ENCODE measurements at places on chromosomes 5 and 9.

DNA sequence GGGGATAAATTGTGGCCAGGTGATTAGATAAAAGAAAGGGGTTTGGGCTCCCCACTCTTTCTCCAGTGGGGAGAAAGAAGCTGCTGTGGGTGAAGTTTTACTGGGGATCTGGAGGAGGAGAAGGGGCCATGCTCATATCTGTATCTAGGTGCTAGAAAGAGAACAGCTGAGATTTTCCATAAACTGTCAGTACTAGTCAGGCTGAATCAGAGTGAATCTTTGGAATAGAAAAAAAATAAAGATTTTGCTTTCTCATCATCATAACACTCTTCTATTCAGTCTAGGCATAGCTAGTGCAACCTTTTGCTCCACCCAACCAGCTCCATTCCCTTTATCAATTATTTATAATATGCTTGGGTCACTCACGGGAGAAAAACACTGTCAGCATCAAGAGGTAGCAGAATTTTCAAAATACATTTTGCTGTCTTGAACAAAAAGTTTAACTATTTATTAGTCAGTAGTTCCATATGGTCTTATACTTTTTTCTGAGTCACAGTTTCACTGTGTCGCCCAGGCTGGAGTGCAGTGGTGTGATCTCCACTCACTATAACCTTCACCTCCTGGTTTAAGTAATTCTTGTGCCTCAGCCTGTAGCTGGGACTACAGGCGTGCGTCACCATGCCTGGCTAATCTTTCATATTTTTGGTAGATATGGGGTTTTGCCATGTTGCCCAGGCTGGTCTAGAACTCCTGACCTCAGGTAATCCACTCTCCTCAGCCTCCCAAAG is 21.3 kb upstream of the ERMP1 start:
- no peak for DNase-seq

- no peak for DNase-seq
These were observed 107.7 kb downstream of the MTRR start for GRCh38 chr5:7976411-7977190.

GRCh38 chr5:153365547-153365946 is 124.9 kb upstream of the GRIA1 start:
- no peak for DNase-seq

DNA sequence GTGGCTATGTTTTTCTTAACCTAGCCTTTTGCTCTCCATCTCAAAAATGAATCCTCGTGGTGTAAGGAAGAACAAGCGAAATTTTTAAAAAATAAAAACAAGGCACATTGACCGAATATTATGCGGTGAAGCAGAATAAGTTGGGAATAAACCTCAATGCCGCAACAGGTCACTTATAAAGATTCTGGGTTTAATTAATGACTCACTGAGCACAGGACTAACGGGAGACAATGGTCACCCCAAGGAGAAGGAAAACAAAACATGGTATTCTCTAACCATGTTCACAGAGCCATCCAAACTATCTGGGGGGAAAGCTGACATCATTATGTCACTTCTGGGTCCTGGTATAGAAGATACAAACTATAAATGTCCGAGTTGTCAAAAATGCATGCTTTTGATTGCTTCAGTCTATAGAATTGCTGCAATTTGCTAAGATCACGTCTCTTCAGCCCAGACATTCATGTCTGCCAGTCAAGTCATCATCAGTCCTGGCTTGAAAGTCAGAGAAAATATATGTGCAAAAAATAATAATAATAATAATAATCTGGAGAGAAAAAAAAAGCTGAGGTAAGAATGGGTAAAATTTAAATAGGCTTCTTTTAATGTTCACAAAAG is 280.6 kb downstream of the NR2F1-AS1 start:
- DNase-seq = no peak

DNA sequence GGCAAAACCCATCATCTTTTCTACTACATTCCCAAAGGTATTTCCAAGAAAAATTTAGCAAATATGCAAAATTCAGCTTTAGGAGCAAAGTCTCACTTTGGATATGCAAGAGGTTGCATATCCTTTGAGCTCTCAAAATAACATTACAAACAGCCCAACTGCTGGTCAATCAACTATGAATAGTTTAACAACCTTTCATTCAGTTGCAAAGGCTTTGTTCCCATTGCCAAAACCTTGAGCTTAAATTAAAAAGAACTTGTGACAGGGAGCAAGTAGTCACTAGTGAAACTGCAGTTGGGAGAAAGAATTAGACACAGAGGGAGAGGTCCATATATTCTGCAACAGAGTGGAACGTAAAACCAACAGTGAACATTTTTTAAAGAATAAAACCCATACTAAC is 8.8 kb downstream of the ZNF608 start:
- DNase-seq = no peak

DNA sequence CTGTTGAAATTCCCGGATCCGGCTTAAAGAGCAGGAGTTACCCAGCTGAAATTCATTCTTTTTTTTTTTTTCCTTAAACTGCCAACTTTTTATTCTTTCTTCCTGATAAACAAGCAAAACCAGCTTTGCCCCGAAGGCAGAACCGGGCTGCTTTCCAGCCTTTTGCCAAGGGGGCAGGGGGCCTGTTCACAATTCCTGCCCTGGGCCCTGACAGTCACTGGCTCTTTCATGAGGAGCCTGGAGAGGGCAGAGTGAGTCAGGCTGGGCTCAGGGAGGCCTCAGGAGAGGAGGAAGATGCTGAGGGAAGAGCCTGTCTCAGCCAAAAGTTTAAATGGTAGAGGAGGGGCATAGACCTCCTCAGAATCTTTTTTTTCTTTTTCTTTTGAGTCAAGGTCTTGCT is 4.8 kb downstream of the GLIPR2 start:
- no peak for DNase-seq

DNA sequence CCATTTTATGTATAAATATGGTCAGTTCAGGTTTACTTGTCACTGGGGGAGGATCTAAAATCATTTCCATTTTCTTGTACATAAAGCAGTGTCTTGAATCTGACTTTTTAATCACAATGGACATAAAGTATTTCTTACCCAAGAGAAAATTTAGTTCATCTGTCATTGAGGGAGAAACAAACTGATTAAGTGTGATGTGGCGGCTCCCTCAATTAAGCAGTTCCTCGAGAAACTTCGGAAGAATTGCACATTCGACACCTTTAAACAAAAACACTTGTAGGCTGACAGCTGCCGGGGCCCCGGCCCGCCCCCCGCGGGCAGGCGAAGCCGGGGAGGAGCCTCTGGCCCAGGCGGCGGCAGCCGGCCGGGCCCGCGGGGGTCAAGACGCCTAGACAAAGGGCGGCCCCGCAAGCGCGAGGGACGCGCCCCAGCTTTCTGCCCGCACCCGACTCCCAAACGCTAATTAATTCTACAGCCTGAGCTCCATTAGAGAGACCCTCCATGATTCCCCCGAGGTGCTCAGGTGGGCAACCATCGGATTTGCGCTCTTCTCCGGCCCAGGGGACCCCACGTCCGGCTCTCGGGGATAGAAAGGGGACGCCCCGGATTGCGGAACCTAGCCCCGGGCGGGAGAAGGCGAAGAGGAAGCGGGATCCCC is 750 bp downstream of the TRIM36 start:
- DNase-seq = peak; percentile 42

DNA sequence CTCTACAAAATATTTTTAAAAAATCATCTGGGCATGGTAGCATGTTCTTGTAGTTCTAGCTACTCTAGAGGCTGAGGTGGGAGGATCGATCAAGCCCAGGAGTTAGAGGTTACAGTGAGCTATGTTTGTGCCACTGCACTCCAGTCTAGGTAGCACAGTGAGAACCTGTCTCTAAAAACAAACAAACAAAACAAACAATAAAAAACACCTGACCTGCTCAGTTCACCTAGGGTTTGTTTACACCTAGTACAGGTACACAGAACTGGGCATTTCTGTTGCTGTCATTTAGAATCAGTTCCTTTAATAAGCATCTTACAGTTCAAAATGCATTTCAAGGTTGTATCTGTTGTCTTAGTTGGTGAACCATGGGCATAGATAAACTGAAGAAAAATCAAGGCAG is 95.3 kb downstream of the MEGF10 start:
- no peak for DNase-seq

DNA sequence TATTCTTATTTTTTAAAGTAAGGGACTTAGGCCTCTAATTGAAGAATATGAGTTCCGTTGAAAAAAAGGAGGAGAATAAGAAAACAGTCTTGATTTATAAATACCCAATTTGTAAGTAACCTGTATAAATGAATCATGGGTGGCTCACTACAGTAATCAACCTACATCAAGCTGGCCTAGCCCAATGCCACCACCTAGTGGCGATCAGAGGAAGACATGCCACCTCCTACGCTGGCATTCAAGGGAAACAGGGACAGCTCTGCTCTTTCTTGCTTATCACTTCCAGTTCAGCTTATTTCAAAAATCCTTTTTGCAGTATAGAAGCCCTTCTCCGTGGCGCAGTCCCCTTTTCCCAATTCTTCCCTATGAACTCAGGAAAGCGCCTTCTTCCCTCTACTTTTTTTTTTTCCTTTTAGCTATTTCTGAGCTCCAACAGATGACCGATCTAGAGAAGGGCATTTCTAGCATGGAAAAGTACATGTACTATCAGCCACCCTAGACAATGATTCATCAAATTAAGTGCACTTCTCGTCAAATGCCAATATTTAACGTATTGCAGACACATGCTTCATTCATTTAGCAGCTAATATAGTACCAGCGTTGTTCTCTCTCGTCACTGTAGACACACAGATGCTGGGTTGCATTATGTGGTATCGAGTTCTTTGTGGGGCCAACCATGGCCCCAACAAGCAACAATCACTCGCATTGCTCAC is 28.3 kb downstream of the PTPN3 start:
- peak; percentile 55 for DNase-seq

DNA sequence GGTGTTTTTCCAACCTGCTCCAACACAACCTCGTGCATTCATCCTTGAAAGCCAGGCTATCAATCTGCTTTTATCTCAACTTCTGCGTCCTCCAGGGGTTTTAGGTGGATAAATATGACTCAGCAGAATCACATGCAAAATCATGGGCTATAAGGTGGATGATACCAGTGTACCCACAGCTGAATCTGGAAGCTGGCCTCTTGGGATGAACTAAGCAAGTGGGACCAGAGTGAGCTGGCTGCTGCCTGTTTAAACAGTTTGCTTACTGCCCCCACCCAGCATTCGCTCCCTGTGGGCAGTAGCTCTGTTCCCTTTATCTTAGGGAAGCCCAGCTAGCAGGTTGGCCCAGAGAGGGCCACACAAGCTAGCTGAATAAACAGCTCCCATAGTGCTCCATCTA is 194.0 kb downstream of the CRB2 start:
- DNase-seq = no peak

DNA sequence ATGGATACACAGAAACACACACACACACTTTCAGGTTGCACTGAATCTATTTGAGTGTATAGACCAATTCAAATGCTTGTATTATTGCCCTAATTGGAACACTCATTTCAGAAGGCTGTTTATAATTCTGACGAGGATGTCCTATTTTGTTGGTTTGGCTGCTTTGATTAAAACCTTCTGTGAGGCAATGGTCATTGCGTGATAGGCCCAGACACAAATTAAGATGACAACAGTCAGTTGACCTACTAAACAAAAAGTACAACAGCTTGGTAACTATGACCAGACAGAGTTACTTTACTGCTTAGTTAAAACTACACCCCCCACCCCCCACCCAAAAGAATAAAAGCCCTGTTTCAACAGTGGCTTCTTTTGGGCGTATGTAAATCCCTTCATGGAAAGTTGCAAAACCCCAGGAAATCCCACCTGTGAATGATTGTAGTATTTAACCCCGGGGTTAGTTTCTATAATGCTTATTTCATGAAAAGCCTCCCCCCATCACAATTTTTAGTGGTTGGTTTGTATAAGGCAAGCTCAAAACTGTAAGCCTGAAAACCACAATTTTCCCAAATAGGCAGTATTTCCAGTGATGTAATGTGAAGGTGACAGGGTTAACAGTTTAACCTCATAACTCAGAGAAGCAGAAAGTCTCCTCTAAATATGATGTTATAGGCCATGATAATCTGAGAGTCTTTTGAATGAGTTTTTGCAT is 340.8 kb downstream of the FGF10 start:
- DNase-seq = no peak

- DNase-seq = no peak
These were observed 80.4 kb downstream of the LHFPL2 start for GRCh38 chr5:78568212-78568611.

GRCh38 chr9:98565152-98566135 is 143.3 kb downstream of the GABBR2 start:
- DNase-seq = no peak

- DNase-seq = no peak
These were observed 197.0 kb upstream of the SEMA6A start for GRCh38 chr5:116771466-116772151.

GRCh38 chr9:23850690-23851629 is 24.9 kb upstream of the ELAVL2 start:
- peak; percentile 75 for DNase-seq

GRCh38 chr5:53478411-53479044 is 1.9 kb upstream of the FST start:
- peak; percentile 25 for DNase-seq

DNA sequence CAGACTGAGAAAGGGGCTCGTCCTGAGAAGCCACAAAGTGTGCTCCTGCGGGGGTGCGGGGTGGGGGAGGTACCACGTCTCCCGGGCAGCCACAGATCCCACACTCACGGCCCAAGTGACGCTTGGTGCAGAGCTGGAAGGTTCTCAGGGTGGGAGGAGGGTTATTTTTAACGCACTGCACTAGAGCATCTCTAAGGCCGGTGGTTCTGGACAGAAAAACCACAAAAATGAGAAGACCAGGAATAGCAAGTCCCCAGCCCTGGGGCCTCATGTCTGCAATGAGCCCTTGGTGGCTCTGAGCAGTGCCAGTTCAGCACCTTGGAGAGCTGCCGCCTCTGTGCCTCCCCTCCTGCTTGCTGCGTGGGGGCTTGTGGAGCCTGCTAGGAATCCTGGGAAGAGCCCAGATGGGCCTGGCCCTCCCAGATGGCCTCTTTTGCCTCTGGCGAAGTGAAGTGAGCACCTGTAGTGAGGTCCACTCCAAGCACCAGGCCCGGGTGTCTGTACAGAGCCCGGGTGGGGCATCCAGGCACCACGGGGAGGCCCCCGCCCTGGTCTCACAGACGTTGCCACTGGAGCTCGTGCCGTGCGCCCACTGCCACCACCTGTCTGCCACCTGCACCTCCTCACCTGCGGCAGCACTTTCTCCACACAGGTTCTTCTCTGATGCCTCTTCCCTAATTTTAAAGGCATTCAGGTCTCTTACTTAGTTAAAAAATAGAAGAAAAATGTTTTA is 48.9 kb upstream of the CACNA1B start:
- DNase-seq = no peak

GRCh38 chr9:33374634-33375237 is 27.6 kb downstream of the AQP7 start:
- peak; percentile 70 for DNase-seq

DNA sequence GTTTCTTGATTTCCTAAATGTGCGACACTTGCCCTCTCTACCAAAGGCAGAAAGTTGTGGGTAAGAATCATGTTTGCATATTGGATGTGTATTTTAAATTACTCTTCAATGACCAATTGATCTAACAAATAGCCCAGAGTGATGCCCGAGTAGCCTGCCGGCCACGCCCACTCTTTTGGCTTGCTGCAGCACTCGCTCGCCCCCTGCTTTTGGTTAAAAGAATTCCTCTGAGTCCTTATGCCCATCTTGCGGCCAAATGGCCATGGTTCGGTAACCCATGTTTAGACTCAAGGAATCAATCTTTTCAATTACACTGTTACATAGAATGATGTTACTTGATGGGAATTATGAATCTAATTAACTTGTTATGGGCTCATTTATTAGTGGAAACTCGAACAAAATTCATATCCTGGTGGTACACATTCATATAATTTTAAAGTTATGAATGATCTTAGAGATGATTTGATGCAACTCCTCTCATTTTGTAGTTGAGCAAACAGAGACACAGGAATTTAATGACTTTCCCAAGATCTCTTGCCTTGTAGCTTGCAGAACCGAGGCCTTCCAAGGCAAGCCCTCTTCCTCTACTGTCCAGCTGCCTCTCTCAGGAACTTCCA is 36.5 kb downstream of the PPIC start:
- DNase-seq = no peak
